ENCODE measurements at places on chromosomes 4 and X.

- no peak for DNase-seq
Measured at GRCh38 chr4:1116838-1117237, 3.5 kb upstream of the RNF212 start.

DNA sequence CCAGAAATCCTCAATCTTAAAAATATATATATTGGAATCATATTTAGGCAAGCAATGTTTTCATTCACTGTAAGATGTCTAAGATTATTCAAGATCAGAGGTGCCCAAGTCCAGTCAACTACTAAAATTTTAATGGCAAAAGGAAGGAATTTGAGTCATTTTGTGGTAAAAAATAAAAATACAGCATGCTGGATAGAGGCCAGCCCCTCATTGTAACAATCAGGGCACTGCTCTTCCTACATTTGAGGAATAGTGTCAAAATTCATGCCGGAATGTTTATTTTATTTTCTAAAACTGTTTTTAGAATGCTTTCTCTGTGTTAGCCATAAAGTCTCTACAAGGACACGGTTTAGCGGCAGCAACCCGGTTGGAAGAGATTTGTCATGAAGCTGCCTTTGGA is 49.9 kb upstream of the SRD5A3 start:
- DNase-seq, result no peak

DNA sequence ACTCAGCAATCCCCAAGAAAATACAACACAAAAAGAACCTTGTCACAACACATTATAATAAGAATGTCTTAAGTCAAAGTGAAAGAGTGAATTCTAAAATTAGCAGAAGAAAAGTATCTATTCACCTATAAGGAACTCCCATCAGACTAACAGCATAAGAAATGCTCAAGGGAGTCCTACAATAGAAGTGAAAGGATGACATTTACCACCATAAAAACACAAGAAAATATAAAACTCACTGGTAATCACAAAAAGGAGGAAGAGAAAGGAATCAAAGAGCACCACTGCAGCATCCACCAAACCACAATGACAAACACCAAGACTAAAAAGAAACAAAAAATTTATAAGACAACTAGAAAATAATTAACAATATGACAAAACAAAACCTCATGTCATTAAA is 257.0 kb upstream of the AGTR2 start:
- DNase-seq, result no peak

DNA sequence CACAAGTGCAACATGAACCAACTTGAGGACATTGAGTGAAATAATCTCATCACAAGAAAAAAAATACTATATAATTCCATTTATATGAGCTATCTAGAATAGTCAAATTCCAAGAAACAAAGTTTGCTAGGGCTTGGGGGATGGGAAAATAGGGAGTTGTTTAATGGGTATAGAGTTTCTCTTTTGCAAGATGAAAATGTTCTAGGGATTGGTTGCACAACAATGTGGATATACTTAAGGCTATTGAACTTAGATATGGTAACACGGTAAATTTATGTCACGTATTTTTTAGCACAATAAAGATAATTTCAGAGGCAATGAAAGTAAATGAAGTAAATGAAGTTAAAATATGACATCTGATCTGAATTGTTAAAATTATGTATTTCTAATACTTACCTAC is 7.9 kb downstream of the MFSD8 start:
- DNase-seq, result no peak

- DNase-seq, result no peak
Measured at GRCh38 chr4:140372751-140373327, 607 bp upstream of the SCOC start.

GRCh38 chr4:89110541-89110985 is 770 bp upstream of the TIGD2 start:
- no peak for DNase-seq

DNA sequence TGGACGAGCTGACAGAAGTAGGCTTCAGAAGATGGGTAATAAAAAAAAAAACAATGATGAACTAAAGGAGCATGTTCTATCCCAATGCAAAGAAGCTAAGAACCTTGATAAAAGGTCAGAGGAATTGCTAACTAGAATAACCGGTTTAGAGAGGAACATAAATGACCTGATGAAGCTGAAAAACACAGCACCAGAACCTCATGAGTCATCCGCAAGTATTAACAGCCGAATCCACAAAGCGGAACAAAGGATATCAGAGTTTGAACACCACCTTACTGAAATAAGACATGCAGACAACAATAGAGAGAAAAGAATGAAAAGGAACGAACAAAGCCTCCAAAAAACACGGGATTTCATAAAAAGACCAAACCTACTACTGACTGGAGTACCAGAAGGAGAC is 10.5 kb downstream of the NELFA start:
- DNase-seq, result no peak

Measured in substantia nigra (tissue), 51 donors.